ENCODE measurements at places on chromosomes 1 and 21.

DNA sequence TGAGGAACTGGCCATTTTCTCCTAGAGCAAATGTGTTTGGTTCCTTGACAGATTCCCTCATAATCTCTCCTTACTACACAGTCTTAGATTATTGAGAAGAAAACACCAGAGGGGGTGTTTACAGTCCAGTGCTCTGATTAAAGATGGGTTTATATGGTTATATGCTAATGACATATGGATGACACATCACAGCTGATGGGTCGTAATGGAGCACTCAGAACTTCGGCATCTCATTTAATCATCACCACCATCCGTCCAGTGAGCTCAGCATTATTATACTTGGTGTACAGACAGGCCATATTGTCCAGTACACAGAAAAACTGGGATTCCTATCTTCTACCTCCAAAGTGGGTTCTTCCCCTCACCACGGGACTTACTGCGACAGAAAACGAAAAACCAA, 22.3 kb upstream of the NR5A2 start:
- DNase-seq: no peak

- DNase-seq: no peak
Observed at GRCh38 chr21:17866590-17866989, 47.4 kb upstream of the C21orf91 start.

DNA sequence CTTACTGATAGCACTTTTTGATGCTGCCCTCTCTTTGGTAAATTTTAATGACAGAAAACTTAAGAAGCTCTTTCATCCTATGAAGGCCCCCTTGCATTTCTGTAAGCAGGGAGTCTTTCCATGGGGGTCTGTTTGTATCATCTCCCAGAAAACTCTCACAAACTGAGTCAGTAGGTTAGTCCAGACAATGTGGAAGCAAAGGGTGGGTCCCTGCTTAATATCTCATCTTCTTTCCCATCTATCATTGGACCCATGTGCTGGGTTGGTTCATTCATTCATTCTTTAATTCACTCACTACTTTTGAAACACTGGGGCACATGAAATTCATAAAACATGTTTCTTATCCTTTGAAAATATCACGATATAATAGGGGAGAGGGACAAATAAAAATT, 164.3 kb downstream of the NTMT2 start:
- no peak for DNase-seq

- no peak for DNase-seq
Observed at GRCh38 chr1:12339396-12339795, 109.6 kb downstream of the VPS13D start.

GRCh38 chr1:97384294-97384968, 536.4 kb downstream of the DPYD start:
- DNase-seq: no peak

All from GM10248 (cell line).